ENCODE measurements at places on chromosomes 16 and 17. TPM values are rescaled to one million over a fixed set of nuclear protein-coding genes. Genes with fewer than 3 reads are reported as not detected.
A peak's percentile ranks its signal among the peaks of the same experiment; 100 is the strongest.

Gene SLC6A4
- not detected for total RNA-seq

Gene FBXL16
- total RNA-seq, result 1.7 TPM

Gene TNS4
- total RNA-seq, result 608 TPM

Gene ASPHD1
- total RNA-seq, result 1.5 TPM

Gene ABCA9
- total RNA-seq, result 0.31 TPM

Gene ZNF830
- total RNA-seq, result 6.5 TPM

Gene CCL18
- not detected for total RNA-seq

Gene C17orf78
- not detected for total RNA-seq

DNA sequence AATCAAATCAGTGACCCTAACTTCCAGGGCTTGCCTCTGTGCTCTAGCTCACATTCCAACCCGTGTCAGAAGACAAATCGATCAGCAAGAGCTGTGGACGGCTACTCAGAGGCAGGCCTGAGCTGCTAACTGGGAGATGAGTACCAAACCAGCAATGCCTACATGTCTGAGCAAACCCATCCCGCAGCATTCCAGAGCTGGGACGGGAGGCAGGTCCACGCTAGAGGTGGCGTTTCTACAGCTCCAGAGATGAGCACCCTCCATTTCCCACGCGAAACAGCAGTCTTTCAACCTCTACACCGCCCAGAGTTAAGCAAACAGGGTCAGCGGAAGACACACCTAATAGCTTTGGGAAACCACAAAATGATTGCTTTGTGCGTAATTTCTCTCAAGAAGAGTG, 6.5 kb downstream of the NXN start:
- peak; percentile 99 for DNase-seq

GRCh38 chr17:39199820-39200069, 338 bp upstream of the RPL19 start:
- peak; percentile 85 for DNase-seq

DNA sequence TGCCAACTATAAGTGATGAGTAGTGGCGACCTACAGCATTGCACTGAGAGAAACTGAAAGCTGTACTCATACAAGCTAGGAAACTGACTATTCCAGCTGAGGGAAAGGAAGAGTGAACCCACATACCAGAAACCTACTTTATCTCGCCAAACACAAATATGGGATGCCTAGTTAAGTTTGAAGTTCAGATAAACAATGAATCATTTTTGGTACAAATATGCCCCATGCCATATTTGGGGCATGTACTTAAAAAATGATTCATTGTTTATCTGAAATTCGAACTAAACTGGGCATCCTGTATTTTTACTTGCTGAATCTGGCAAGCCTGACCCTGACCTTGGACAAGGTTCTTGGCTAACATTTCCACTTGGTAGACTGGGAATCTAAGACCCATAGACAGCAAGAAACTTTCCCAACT, 527.8 kb upstream of the PSMD7 start:
- peak; percentile 1 for DNase-seq

- no peak for DNase-seq
Observed at GRCh38 chr17:4108397-4108796, 34.4 kb downstream of the ZZEF1 start.

- DNase-seq, result no peak
Observed at GRCh38 chr17:43090022-43090421, 35.1 kb downstream of the BRCA1 start.

GRCh38 chr16:57310801-57311200, 26.3 kb upstream of the PLLP start:
- no peak for DNase-seq

DNA sequence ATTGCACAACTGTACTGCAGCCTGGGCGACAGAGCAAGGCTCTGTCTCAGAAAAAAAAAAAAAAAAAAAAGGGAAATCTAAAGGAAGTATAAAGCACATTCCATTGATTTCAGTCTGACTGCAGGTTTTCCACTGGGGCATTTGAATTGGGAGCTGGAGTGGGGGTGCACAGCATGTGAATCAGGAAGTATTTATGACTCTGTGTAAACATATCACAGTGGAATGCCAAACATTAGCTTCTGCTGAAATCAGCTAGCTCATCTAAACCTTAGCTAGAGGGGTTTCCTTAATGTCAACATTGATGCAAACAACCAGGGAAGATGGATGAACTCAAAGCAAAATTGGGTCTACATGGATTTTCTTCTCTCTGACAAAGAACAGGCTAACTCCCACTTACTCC, 641.0 kb upstream of the EEF2KMT start:
- no peak for DNase-seq

DNA sequence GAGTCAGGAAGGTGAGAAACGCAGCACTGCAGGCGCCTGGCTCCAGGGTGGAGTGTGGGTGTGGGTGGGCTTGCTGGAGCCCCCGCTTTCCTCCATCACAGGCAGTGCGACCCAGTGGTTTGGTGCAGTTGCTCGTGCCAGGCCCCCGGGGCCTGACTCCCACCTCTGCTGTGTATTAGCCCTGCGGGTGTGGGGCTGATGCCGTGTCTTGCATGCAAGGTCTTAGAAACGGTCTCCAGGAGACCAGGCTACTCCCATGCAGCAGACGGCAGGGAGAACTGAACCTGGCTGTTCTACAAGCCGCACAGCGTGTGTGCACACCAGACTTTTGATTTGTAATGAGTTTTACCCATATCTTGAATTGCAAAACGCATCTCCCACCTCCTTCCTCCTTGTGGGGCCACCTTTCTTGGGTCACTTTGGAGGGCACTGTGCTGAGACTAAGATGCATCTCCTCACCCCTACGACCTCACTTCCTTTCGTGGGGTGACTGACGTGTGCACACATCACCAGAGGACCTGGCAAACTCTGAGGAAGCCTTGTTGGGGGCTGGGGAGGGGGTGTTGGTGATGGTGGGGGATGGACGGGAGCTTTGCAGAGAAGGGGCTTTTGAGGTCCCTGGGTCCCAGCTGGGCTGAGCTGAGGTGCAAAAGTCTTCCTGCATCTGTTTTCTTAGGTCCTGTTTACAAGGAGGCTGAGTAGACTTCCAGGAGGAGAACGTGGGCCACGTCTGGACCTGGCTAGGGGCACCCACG, 101.8 kb upstream of the TNRC6C start:
- DNase-seq, result no peak

- DNase-seq, result no peak
Observed at GRCh38 chr16:79089735-79090284, 510.7 kb downstream of the MAF start.

DNA sequence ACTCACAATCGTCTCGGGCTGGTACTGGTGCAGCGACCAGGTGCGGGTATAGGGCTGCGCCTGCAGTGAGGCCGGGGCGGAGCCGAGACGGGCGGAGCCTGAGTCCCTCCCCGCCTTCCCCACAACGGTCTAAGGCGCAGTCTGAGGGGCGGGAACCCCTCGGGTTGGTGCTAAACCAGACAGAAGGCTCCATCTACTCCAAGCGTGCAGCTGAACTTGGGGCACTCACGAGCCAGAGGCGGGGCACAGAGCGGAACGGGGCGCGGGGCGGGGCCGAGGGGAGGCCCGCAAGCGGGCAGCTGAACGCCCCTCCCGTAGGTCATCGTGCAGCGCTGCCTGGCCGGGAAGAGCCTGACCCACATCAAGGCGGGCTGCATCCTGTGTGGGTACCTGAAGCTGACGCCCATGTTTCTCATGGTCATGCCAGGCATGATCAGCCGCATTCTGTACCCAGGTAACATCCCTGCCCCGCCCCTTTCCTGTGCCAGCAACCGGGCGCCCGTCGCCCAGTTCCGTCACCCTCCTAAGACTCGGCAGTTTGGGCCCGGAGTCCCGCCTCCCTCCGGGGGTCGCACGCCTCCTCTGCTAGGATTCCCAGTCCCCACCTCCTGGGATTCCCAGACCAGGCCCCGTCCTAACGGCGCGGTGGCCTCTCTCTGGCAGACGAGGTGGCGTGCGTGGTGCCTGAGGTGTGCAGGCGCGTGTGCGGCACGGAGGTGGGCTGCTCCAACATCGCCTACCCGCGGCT, 5.0 kb downstream of the SLC5A2 start:
- DNase-seq, result peak; percentile 66

Data from mammary epithelial cell (primary cell).